ENCODE measurements at places on chromosomes 2 and 18.
A peak's percentile ranks its signal among the peaks of the same experiment; 100 is the strongest.

GRCh38 chr2:63035169-63035568 is 15.5 kb upstream of the OTX1 start:
- DNase-seq = no peak

DNA sequence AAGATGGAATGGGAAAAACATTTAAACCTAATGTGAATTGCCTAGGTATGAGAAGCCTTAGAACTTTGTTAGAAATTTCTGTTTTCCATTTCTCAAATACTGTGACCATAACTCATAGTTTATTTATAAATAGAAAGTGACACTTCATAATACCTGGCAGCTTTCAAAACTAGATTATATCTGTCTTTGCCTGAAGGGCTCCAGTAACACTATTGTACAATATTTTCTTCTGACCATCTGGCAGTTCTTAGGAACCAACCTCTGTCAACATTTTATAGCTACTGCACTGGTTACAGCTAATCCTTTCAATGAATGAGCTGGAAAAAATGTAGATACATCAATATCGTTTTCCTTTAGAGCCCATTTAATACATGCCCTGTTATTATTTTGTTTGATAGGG is 237.4 kb downstream of the CAMKMT start:
- DNase-seq = no peak

GRCh38 chr2:120013597-120014223 is 833 bp downstream of the EPB41L5 start:
- no peak for DNase-seq

DNA sequence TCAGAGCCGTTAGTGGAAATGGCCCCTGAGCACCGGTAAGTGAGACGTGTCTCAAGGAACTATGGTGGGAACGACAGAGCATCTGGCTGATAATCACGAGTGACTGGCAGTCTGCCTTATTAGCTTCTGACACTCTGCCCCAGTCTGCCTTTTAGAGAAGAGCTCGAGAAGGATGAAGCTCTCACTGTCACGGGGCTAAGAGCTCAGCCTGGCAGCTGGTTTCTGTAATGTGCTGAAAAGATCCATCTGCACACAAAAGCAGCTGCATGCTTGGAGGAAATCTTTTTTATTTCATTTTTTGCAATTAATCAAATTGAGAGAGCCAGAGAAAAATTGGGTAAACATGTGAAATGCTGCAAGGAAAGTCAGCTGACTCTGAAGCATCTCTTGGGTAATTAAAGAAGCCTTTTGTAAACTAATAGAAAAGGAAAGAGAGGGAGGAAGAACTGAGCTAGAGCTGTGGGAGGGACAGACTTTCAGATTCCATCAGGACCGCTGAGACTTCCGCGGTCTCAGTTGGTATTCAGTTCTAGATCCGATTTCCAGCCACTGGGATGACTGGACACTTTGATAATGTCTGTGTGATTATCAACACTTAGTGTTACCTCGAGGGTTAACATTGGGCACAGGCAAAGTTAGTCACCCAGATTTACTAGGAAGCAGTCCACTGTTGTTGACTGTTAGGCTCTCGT is 24.4 kb downstream of the MBP start:
- peak; percentile 79 for DNase-seq

DNA sequence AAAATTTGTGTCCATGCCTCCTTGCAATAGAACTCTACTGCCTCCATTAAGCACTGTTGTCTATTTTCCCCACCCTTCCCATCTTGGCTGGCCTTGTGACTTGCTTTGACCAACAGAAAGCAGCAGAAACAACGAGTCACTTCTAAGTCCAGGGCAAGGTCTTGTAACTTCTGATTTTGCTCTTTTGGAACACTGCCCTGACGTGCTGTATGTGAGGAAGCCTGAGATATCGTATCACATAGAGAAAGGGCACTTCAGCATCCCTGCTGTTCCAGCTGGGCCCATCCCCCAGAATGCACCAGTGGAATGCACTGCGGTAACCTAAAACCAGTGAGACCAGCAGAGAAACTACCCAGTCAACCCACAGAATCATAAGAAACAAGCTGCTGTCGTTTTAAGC is 28.1 kb downstream of the NCKAP1 start:
- no peak for DNase-seq

- no peak for DNase-seq
These were observed 152.2 kb downstream of the CBLN2 start for GRCh38 chr18:72391951-72392350.

DNA sequence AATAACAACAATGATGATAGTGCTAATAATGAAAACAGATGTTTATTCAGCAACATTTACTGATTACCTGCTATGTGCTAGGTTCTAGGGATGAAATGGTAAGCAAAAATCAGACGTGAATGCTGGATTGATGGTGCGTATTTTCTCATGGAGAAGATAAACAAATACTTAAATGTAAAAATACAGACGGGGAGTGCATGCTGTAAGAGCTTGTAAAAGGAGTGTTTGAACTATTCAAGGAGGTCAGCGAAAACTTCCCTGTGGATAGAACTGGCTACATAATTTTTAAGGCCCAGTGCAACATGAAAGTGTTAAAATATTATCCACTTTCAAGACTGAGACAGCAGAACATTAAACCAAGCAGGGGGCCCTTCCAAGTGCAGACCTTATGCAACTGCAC is 22.1 kb downstream of the MTX2 start:
- no peak for DNase-seq

GRCh38 chr2:128269990-128270671 is 48.5 kb downstream of the HS6ST1 start:
- no peak for DNase-seq

DNA sequence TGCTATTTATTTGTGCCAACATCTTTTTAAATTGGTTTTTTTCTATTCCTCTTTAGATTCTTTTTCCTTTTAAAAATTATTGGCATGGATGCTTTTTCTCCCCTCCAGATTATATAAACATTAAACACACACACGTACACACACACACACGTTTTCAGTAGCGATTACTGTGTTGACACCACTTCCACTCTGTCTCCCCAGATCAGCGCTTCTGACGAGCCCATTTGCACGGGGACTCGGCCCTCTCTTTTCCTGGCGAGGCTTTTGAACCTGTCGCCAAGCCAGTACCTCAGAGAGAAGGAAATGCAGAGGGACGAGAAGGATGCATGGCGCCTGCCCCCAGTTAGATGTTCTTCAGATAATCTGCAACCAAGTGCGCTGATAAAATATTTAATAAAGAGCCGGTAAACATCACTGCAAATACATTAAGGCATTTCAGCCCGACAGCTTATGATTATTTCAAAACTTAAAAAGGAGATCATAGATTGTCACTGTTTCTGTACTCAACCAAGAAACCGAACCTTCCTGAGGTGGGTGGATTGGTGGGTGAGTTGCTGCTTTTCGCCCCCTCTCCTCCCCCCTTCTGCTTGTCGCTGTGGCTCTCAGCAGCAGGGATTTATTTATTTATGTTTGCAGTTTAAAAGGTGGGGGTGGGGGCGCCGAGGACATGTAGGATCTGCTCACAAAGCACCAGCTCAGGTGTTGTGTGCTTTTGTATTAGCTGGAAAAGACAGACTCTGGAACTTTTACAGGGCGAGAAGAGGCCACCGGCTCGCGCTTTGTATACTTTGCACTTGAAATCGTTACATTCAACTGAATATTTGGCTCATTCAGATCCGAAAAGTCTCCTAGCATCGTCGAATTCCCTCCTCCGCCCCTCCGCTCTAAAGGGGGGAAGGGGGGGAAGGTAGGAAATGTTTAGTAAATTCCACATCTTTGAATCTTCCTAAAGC is 787 bp upstream of the TBR1 start:
- no peak for DNase-seq

DNA sequence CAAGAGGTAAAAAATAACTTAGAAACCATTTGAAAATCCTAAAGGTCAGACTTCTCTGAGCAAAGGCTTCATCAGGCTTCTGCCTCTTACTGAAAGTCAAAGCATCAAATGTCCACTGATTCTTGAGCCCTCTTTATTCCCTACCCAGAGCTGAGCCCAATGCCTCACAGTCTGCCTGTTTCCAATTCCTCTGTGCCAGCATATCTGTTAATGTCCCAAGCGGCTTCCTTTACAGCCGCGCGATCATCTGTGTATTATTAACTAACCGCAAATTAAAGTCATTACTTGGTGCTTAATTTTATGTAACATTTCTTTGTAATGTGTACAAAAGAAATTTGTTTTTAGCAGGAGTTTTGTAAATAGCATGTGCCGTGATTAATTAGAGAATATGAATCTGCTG is 418.8 kb upstream of the HNRNPA3 start:
- no peak for DNase-seq

DNA sequence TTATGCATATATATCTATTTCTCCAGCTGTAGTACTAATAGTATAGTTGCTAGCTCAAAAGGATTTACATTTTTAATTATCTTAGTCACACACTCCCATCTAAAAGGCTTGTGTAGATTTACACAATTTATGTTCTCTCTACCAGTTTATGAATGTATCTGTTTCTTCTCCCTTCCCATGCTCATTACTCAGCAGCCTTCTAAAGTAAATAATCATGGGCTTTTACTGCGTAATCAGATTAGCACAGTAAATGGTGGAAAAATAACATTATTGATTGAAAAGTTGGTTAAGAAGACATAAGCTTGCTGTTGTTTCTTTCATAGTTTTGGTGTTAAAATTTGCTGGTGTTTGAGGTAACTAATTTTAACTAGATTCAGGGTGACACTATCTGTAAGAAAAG is 81.8 kb downstream of the PTPN4 start:
- no peak for DNase-seq

- no peak for DNase-seq
These were observed 19.5 kb downstream of the G6PC2 start for GRCh38 chr2:168920504-168921157.

- no peak for DNase-seq
These were observed 122.2 kb downstream of the TANC1 start for GRCh38 chr2:159090514-159091201.

GRCh38 chr2:196586511-196586991 is 53.0 kb upstream of the CCDC150 start:
- no peak for DNase-seq

- no peak for DNase-seq
These were observed 385.7 kb downstream of the MBD2 start for GRCh38 chr18:53838746-53839145.

GRCh38 chr2:191899410-191899809 is 52.5 kb upstream of the CAVIN2 start:
- no peak for DNase-seq
